ENCODE measurements at places on chromosomes 12 and 14.

- DNase-seq = no peak
Measured at GRCh38 chr12:132547205-132547740, 57.3 kb downstream of the FBRSL1 start.

DNA sequence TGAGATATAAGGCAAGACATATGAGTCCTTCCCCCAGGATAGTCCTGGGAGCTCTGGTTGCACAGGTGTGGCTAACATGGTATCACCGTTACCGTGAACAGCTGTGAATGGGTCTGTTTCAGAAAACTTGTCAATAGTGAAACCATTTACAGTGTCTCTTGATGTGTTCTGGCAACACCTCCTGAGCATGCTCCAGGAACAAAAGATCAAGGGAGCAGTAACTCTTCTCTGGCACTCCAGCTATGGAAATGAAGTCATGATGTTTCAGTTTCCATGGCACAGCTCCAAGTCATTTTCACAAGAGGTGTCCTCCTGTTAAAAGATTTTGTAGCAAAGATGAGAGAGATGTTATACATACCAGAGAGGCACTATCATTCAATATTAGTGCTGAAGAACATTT is 253.7 kb downstream of the SNAPC1 start:
- no peak for DNase-seq

DNA sequence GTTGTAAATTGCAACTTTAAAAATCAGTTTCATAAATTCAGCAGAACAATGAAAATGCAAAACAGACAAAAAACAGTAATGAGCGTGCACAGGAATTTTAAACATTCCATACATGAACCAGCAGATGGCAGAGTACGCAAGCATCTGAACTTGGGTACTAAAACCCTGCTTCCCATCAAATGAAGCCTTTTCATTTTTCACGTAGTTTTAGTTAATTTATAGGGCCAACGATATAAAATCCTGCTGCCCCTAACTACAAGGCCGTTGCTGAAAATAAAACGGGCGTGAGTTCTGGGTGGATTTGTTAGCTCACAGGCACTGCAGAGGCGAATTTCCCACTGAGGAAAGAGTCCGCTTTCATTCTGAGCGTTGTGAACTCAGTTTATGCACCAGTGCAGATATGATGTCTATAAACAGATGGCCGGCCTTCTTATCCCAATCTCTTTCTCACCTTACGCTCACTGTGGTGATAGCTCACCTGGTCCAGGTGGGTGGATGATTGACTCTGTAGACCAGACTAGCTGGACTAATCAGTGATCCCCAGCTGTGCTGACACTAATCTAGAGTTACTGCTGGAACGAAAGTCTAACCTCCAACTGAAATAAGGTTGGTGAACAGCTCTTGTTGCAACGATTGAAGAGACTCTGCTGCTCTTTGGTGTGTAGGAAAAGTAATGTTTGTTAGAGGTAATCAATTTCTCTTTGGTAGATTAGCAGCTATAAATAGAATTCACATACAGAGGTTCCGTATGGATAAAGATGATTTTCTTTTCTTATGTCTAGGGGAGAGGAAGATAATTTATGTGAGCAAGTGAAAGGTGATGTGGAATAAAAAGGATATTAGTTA is 89.2 kb downstream of the PDZRN4 start:
- DNase-seq = no peak

DNA sequence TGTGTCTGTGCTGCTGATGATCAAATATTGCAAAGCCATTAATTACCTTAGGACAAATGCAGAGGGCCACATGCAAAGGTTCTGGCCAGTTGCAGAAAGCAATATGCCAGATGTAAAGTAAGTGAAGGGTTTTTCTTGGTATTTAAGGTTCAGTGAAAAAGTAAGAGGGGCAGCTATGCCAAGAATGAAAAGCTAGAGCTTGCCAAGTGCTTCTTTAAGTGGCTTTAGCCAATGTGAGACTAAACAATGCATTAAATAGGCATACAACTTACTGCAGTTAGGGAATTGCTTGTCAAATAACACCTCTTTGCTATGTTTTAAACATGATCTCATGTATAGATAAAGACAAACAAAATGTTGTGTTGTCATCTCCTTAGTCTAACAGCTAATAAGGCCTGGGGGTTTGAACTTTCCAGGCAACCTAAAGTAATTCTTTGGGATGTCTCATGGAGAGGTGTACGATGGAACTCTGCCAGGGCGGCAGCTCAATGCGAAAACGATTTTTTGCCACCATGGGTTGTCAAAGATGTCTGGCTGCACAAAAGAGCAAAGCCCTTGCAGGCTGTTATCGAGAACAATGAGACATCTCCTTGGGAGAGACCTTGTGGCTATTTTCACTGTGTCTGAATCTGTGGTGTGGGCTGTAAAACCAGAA is 12.0 kb downstream of the IGF1 start:
- DNase-seq = no peak

DNA sequence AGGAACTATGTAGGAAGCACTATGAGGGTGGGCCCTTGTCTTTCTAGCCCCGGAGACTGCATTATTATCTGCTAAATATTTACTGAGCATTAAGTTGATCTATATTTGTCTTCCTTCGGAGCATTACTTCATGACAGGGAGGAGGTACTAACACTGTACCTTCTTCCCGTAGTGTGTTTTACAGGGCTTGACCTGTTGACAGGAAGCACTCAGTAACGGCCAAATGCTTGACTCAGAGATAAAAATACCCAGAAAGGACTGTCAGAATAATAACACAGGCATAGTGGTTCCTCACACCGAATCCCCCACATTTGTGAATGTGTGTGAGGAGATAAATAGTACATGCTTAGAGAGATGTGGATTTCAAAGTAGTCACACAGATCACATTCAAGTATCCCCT is 466.6 kb downstream of the EGLN3 start:
- no peak for DNase-seq

GRCh38 chr14:98368221-98368620 is 903.8 kb downstream of the BCL11B start:
- DNase-seq = no peak

DNA sequence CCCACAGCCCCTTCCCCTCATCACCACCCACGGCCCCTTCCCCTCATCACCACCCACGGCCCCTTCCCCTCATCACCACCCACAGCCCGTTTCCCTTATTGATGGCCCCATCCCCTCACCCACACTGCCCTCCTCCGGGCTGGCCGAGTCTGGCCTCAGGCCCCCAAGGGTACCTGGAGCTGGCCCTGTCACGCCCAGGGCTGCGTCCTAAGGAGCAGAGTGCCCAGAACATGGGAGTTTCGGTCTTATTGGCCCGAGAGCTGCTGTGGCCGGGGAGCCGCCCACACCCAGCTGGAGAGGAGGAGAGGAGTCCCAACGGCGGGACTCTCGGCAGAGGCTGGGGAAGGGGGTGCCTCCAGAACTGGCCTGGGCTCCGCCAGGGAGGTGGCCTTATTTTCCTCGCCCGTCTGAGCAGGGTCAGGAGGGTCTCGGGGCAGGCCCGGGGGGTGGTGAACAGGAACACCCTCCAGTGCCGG is 182.3 kb downstream of the KIF26A start:
- DNase-seq = no peak

GRCh38 chr12:61290473-61290872 is 969.7 kb upstream of the USP15 start:
- no peak for DNase-seq

DNA sequence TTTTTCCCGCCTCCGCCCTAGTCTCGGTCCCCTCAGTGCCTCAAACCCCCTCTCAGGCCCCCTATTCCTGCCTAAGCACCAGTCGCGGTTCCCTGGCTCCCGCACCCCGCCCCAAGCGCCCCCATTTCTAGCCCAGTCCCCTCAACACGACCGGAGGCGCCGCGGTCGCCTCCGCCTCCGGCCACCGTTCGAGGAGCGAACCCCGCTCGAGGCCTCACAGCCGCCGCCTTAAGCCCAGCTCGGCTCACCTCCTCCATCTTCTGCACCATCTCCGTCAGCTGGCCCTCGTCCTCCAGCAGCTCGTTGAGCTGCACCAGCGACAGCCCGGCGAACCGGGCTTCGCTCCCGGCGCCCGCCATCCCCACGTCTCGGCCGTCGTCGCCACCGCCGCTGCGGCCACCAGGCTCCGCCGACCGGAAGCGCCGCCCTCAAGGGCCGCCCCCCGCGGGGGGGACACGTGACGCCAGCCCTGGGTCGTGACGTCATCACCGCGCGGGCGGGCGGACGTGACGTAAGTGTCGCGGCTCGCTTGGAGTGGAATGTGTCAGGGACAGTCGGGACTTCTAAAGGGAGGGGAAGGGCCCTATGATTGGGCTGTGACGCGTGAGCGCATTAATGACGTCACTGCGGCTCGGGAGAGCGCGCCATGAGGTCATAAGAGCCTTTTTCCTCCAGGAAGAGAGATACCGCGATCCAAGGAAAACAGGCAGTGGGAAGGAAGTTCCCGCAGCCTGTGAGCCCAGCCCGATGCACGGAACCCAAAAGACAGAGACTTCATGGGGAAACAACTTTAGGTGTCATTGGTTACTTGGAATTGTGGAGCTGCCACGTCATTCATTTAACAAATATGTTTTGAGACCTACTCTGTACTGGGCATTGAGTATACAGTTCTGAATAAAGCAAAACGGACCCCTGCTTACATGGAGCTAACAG is at the start of gene VPS37B:
Gene VPS37B, minus strand, starts transcription at position 421 of the 933 bp plus-strand sequence. Its CDS starts 62 bp downstream, at position 359.
- DNase-seq = no peak

- DNase-seq = no peak
Measured at GRCh38 chr12:27382171-27382795, 49.6 kb downstream of the BMAL2 start.

GRCh38 chr14:40870252-40870651 is 736.4 kb upstream of the LRFN5 start:
- DNase-seq = no peak

- no peak for DNase-seq
Measured at GRCh38 chr12:69324797-69325466, 23.2 kb upstream of the LYZ start.

DNA sequence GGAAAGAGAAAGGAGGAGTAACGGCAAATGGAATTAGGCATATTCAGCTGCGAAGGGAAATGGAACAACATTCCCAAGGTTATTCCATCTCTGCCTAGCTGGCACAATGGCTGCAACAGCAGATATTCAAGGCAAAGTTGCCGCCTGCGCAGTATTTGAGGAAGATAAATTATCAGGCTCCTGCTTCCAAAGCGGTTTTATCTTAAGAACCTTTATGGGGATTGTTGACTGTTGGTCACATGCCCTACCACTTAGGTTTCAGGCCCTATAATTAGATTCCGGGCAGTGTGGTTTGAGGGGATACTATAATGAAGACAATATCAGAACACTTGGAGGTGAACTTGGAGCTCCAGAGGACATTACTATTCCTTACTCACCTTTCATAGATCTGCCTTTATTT is 99.7 kb downstream of the FGD4 start:
- DNase-seq = no peak

- no peak for DNase-seq
Measured at GRCh38 chr12:51694146-51694545, 103.1 kb downstream of the SCN8A start.

DNA sequence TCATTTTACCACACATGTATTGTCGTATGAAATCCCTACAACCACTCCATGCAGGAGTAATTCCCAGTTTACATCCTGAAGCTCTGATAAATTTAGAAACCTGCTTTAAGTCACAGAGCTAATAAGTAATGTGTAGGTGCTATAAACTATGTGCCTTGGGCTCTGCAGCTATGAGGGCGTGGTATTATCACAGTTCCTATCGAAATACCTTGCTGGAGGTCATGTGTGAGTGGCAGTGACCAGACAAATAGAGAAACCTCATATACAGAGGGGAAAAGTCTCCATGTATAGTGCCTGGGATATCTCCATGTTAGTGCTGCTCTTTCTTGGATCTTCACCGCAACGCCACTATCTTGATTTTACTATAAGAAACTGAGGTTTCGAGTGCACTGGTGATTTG is 883 bp upstream of the TBC1D15 start:
- DNase-seq = no peak

GRCh38 chr14:91100102-91100501 is 13.8 kb upstream of the DGLUCY start:
- no peak for DNase-seq

- DNase-seq = no peak
Measured at GRCh38 chr14:67602995-67603545, 3.0 kb upstream of the PIGH start.

DNA sequence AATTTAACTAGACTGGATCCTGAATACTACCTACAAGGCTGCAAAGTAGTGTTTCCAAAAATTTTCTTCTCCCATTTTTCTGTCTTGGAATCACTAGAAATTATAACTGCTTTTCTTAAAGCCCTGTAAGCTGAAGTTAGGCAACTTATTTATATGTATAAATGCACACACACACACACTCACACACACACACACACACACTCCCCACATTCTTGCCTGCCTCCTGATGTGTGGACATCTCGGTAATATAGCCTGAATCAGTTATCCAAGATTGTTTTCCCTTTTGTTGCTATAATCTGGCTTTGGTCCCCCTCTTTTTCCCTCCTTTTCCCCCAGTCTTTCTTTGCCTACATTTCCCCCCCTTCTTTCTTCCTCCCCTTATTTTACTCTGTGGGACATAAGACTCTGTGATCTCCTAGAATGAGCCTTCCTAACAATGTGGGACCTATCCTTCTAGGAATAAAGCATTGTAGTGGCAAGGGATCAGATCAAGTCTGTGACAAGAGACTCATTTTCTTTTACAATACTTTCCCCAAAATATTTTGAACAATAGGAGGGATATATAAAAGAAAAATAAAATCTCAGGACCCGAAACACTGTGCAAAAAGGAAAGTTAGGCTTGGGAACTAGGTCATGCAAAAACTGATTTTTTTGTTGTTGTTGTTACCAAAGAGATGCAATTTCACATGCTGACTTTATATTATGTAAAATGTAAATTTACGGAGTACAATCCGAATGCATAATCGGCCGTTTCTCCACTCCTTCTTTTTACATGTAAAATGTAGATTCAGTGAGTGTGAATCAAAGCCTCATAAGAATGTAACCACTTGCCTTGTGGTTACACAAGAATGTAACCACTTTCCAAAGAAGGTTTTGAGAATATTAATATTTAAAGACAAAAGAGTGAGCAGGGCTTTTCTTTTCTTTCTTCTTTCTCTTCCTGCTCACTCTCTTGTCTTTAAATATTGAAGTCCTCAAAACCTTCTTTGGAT is 26.3 kb upstream of the CD69 start:
- no peak for DNase-seq

GRCh38 chr14:56133547-56133946 is 15.3 kb downstream of the PELI2 start:
- no peak for DNase-seq

- no peak for DNase-seq
Measured at GRCh38 chr12:132407992-132408391, 78.6 kb upstream of the GALNT9 start.

- no peak for DNase-seq
Measured at GRCh38 chr12:48105321-48105866, 485 bp downstream of the SENP1 start.

DNA sequence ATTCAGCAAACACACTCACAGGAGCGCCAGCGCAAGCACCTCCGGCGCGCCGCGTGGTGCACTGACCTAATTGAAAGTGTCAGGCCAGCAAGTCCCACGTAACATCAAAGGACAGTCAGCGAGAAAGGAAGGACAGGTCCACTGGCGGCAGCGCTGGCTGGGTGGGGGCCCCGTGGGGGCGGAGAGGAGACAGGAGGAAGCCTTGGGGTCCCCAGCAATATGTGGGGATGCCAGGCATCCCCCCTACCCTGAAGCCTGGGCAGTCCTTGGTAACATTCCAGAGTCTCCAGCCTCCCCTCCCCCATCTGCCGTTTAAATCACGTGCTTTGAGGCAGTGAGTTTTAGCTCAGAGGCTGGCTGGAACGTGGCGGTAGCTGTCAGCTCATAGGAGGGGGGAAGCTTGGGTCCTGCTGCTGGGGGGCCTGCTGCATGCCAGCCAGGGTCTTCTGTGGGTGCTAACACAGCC is 159.2 kb downstream of the CALM1 start:
- no peak for DNase-seq

GRCh38 chr12:59977779-59978178 is 381.9 kb downstream of the SLC16A7 start:
- DNase-seq = no peak

- DNase-seq = no peak
Measured at GRCh38 chr12:46956451-46957035, 122.9 kb upstream of the PCED1B start.
